ENCODE measurements at places on chromosomes 12 and 14.

GRCh38 chr14:76778546-76779215, 17.4 kb downstream of the VASH1 start:
- DNase-seq = peak; percentile 75

DNA sequence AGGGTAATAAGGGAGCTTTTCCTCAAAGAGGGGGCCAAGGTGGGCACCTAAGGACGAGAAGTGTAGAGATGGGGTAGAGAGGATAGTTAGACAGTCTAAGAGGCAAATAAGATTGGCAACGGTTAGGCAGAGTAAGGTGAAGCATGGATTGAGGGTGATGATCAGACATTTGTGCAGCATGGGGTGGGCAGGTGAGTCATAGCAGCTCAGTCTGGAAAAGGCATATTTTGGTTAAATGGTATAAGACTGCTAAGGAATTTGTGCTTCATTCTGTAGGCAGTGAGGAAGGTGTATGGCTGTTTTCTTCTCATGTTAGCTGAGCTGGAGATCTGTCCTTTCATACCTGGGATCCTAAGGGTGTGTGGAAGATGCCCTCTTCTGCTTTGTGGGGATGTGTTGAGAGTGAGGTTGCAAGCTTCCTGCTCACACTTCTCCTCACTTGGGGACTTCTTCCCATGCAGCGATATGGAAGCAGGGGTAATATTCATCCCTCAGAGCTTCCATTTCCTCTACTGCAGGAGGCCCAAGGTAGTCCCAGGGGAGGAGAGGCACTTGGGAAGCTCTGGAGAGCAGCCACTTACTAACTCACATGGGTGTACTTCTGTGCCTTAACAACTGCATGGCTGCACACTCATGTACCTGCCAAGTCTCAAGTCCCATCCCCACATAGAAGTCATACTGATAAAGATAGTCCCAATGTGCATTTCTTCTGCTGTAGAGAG, 28.9 kb downstream of the GSG1 start:
- no peak for DNase-seq

- DNase-seq = no peak
Observed at GRCh38 chr12:71664411-71665089, 449 bp downstream of the THAP2 start.

GRCh38 chr14:59882957-59883356, 12.4 kb upstream of the RTN1 start:
- no peak for DNase-seq

DNA sequence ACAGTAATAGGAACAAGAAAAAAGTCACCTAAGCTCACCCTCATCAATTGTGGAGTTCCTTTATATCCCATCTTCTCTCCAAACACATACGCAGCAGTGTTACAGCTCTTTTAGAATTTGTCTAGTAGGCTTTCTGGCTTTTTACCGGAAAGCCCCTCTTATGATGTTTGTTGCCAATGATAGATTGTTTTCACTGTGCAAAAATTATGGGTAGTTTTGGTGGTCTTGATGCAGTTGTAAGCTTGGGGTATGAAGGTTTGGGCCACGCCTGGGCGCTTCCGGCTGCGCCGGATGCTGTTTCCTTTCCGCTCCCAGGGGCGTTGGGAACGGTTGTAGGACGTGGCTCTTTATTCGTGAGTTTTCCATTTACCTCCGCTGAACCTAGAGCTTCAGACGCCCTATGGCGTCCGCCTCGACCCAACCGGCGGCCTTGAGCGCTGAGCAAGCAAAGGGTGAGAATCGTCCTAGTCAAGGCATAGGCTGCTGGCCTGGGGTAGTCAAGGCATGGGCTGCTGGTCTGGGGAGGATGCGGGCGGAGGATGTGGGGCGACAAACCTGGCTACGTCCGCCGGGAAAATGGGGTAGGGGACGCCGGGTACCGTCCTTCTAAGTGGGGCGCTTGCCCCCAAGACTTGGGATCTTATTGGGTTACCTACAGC, at the start of the genes C12orf57 and RNU7-1:
TSS of gene C12orf57 (plus strand) at position 301 of the 659 bp plus-strand sequence. CDS start at position 401, 100 bp downstream.
TSS of gene RNU7-1 (plus strand) at position 95 of the 659 bp plus-strand sequence.
- DNase-seq = peak; percentile 89

- peak; percentile 54 for DNase-seq
Observed at GRCh38 chr14:94170136-94170535, 4.0 kb upstream of the PPP4R4 start.
